ENCODE measurements at places on chromosomes 6 and 20. TPM values are rescaled to one million over a fixed set of nuclear protein-coding genes. Genes with fewer than 3 reads are reported as not detected.

The DCDC2 gene
- not detected for total RNA-seq

The TCP11 gene
- not detected for total RNA-seq

The OVOL2 gene
- 2.0 TPM for total RNA-seq

The PHACTR1 gene
- total RNA-seq: not detected

The TOX2 gene
- 2.4 TPM for total RNA-seq

The NAPB gene
- total RNA-seq: 10.9 TPM

The DNAH8 gene
- total RNA-seq: not detected

- no peak for DNase-seq
- no peaks in the 10 kb centered on the region for H3K27me3 ChIP-seq
- H3K27ac ChIP-seq: no peak overlapping the region
- no peaks in the 10 kb centered on the region for H3K36me3 ChIP-seq
- H3K4me3 ChIP-seq: no peak overlapping the region
Observed at GRCh38 chr6:16391451-16391912, 153.1 kb downstream of the GMPR start.

- peaks cover 20% of the 10 kb centered on the region for H3K36me3 ChIP-seq
- peaks cover 9% of the 10 kb centered on the region for H3K4me1 ChIP-seq
- peak overlapping the region; percentile 81 for H3K4me3 ChIP-seq
- DNase-seq: peak; percentile 77
Observed at GRCh38 chr6:26021001-26021349, 58.4 kb downstream of the TRIM38 start.

GRCh38 chr6:13006578-13007300, 290.2 kb downstream of the PHACTR1 start:
- no peaks in the 10 kb centered on the region for H3K4me1 ChIP-seq
- peaks cover 79% of the 10 kb centered on the region for H3K27me3 ChIP-seq
- H3K27ac ChIP-seq: no peak overlapping the region

DNA sequence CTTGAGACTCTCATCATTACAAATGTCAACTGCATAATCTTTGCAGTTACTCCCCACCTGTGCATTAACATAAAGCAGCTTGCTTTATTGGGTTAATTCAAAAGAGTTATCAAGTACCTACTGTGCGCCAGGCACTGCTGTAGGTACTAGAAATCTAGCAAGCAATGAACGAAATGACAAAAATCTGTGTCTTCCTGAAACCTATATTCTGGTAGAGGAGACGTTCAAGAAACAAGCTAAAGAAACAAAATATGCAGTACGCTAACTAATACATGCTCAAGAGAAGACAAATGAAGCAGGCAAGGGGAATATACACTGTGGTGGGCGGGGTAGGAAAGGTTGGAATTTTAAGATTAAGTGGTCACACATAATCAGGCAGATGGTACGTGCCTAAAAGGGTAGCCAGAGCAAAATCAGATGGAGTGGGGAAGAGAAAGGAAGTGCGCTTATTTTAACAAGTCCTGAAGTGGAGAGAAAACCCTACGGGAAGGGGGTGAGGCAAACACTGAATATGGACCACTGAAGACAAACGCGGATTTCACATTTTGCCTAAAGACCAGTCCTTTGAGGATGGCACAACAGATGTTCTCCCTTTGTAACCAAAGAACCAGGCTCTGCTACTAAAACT, 1.2 kb downstream of the ELOVL2 start:
- peaks cover 18% of the 10 kb centered on the region for H3K27me3 ChIP-seq
- no peak overlapping the region for H3K27ac ChIP-seq
- DNase-seq: no peak
- H3K36me3 ChIP-seq: no peaks in the 10 kb centered on the region

GRCh38 chr20:63556873-63557478, 3.0 kb downstream of the FNDC11 start:
- H3K36me3 ChIP-seq: no peaks in the 10 kb centered on the region
- H3K27me3 ChIP-seq: no peaks in the 10 kb centered on the region
- H3K4me1 ChIP-seq: no peaks in the 10 kb centered on the region
- DNase-seq: no peak
- no peak overlapping the region for H3K4me3 ChIP-seq

GRCh38 chr6:16722630-16723029, 38.6 kb downstream of the ATXN1 start:
- no peaks in the 10 kb centered on the region for H3K27me3 ChIP-seq
- H3K36me3 ChIP-seq: no peaks in the 10 kb centered on the region
- peak overlapping the region; percentile 87 for H3K27ac ChIP-seq
- no peak for DNase-seq
- H3K4me3 ChIP-seq: no peak overlapping the region

GRCh38 chr6:117167520-117168271, 97.7 kb upstream of the VGLL2 start:
- DNase-seq: peak; percentile 90
- H3K27ac ChIP-seq: peak overlapping the region; percentile 65
- H3K27me3 ChIP-seq: no peaks in the 10 kb centered on the region
- peak overlapping the region; percentile 61 for H3K4me3 ChIP-seq

- no peaks in the 10 kb centered on the region for H3K36me3 ChIP-seq
- no peak for DNase-seq
- no peak overlapping the region for H3K27ac ChIP-seq
- H3K27me3 ChIP-seq: no peaks in the 10 kb centered on the region
Observed at GRCh38 chr6:147176795-147177194, 27.4 kb upstream of the STXBP5 start.

GRCh38 chr6:85115876-85116275, 334.0 kb upstream of the NT5E start:
- no peaks in the 10 kb centered on the region for H3K36me3 ChIP-seq
- H3K27me3 ChIP-seq: no peaks in the 10 kb centered on the region
- no peak for DNase-seq
- H3K4me3 ChIP-seq: no peak overlapping the region

- no peak overlapping the region for H3K27ac ChIP-seq
- no peaks in the 10 kb centered on the region for H3K36me3 ChIP-seq
- peaks cover 15% of the 10 kb centered on the region for H3K4me1 ChIP-seq
- H3K4me3 ChIP-seq: no peak overlapping the region
Observed at GRCh38 chr6:37141281-37142049, 28.5 kb upstream of the PIM1 start.

- H3K4me3 ChIP-seq: no peak overlapping the region
- no peak overlapping the region for H3K27ac ChIP-seq
- H3K27me3 ChIP-seq: no peaks in the 10 kb centered on the region
Observed at GRCh38 chr20:3753098-3753497, 14.5 kb downstream of the ADISSP start.

GRCh38 chr20:45944151-45944964, 9.9 kb downstream of the PCIF1 start:
- H3K4me1 ChIP-seq: peaks cover 24% of the 10 kb centered on the region
- H3K4me3 ChIP-seq: peak overlapping the region; percentile 55
- no peaks in the 10 kb centered on the region for H3K27me3 ChIP-seq
- peak overlapping the region; percentile 85 for H3K27ac ChIP-seq

- H3K4me3 ChIP-seq: no peak overlapping the region
- DNase-seq: peak; percentile 67
- H3K4me1 ChIP-seq: no peaks in the 10 kb centered on the region
- no peaks in the 10 kb centered on the region for H3K27me3 ChIP-seq
Observed at GRCh38 chr6:75230484-75231325, 12.9 kb downstream of the COX7A2 start.

- no peak for DNase-seq
- no peaks in the 10 kb centered on the region for H3K4me1 ChIP-seq
- H3K4me3 ChIP-seq: no peak overlapping the region
- H3K27ac ChIP-seq: no peak overlapping the region
- H3K36me3 ChIP-seq: no peaks in the 10 kb centered on the region
Observed at GRCh38 chr6:3557336-3557735, 100.5 kb upstream of the SLC22A23 start.

DNA sequence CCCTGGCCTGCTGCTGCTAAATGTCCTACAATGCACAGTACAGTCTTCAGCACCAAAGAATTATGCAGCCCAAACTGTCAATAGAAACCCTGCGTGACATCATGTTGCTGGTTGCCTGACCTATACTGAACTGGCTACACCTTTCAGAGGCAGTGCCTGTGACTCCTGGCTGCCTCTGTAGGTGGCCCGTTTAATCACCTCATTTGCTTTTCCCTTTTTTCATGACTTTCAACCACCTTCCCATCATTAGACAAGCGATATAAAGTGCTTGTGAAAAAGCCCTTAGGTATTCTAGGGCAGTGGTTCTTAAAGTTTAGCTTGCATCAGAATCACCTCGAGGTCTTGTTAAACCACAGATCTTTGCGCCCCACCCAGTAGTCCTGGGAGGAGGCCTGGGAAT, 33.0 kb upstream of the RIPOR2 start:
- H3K27ac ChIP-seq: no peak overlapping the region
- peaks cover 5% of the 10 kb centered on the region for H3K36me3 ChIP-seq
- no peaks in the 10 kb centered on the region for H3K27me3 ChIP-seq
- DNase-seq: no peak
- no peak overlapping the region for H3K4me3 ChIP-seq
- peaks cover 5% of the 10 kb centered on the region for H3K4me1 ChIP-seq

Measured in MCF 10A (cell line).